Skeletal muscle cell (primary cell): ENCODE measurements at places on chromosomes 13 and 19.
A peak's percentile ranks its signal among the peaks of the same experiment; 100 is the strongest.

GRCh38 chr19:46610851-46611770 is 10.0 kb downstream of the CALM3 start:
- no peak for DNase-seq

GRCh38 chr19:43564800-43565199 is 10.5 kb downstream of the XRCC1 start:
- no peak for DNase-seq

GRCh38 chr13:21641629-21642028 is 29.2 kb upstream of the FGF9 start:
- DNase-seq = no peak

DNA sequence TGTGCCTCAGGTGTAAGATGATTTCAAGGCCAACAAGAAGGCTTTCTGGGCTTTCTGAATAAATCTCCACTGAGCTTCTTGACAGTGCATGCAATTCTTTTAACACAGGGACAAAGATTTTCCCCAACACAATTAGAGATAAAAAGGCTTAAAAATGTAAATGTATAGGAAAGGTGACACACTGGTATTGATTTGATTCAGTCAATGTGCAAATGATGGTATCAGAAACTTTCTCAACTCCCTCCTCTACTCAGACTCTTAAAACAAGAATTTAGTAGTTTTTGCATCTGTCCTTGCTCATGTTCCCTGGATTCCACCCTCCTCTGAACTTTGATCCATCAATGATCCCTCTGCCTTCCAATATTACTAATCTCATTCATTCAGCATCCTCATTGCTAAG is 111.6 kb upstream of the FNDC3A start:
- DNase-seq = no peak

DNA sequence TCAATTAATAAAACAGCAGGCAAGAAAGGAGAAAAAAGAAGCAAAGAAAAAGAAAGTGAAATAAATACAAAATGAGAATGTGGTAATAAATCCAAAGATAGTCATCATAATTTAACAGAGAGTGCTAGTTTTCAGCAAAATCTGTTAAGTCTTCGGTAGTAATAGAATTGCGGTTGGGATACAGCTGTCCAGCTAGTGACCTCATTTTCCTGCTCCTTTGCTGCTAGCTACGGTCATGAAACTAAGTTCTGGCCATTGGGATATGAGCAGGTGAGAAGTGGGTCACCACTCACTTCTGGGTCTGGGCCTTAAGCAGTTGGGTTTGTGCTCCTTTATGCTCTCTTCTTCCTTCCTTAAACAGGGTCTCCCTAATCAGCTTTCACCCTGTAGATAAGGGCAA is 11.7 kb upstream of the DGKH start:
- no peak for DNase-seq

GRCh38 chr19:16112778-16113177 is 1.1 kb downstream of the RAB8A start:
- DNase-seq = no peak

GRCh38 chr13:93101226-93101734 is 125.3 kb upstream of the GPC6 start:
- DNase-seq = no peak

DNA sequence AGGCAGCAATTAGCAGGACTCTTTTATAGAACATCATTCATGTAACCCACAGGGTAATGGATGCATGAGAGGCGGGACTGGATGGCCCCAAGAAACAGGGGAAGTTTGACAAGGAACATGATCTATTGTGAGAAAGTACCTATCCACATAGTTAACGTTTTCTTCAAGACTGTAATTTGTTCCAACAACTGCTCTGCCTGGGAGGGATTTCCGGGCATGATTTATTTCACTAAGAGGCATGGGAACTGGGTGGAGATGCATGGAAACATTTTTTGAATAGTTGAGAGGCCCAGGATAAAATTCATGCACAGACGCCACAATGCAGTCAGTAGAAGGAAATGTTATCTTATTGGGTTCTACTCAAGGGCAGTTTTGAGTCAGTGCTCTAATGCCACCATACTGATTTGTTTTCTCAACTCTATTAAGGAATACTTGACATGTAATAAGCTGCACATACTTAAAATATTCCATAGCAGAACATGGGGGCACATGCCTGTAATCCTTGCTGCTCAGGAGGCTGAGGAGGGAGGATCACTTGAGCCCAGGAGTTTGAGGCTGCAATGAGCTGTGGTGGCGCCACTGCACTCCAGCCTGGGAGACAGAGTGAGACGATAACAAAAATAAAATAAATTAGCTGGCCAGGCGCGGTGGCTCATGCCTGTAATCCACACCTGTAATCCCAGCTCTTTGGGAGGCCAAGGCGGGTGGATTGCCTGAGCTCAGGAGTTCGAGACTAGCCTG is 9.9 kb upstream of the ATG4D start:
- DNase-seq = peak; percentile 12

- DNase-seq = no peak
Measured at GRCh38 chr19:41588497-41589209, 12.7 kb downstream of the CEACAM21 start.

DNA sequence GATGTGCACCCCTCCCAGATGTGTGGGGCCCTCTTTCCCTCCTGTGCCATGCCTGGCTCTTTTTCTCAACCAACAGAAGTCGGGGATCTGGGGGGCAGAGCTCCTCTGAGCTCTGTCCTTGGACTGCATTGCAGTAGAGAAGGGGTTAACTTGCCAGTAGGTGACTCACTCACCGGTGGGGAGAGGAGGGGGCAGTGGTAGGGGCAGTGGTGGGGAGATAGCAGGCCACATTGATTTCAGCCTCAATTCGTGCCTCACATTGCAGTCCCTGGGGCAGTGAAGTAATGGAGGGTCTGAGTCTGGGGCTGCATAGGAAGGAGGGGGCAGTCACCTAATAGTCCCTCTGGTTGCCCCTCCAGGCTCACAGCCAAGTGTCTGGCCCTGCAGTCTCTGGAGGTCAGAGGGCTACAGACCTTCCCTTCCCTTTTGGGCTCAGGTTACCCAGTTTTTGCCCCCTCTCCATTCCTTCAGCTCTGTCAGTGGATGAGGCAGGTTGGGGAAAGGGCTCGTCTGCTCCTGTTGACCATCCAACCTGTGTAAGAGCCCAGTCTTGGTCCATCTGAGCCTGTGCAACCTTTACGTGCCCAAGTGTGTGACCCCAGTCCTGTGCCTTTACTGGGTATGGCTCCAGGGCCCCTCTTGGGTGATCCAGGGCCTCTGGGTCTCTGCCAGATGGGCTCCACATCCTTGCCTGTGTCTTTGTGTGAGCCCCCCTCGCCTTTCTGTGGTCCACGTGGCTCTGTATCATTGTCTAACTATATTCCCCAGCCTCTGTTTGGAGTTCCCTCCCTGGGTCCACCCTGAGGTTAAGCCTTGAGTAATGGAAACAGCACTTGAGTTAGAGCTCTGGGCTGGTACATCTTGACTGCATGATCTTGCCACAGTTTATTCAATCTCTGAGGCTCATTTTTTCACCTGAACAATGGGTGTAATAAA is 13.0 kb downstream of the CIC start:
- no peak for DNase-seq
